Activated T-helper 1 cell treated with anti-CD3 and anti-CD28 coated beads, Interleukin-2, amount 50 U/mL, for 16 hours (primary cell): ENCODE measurements at places on chromosomes 7 and 10.

DNA sequence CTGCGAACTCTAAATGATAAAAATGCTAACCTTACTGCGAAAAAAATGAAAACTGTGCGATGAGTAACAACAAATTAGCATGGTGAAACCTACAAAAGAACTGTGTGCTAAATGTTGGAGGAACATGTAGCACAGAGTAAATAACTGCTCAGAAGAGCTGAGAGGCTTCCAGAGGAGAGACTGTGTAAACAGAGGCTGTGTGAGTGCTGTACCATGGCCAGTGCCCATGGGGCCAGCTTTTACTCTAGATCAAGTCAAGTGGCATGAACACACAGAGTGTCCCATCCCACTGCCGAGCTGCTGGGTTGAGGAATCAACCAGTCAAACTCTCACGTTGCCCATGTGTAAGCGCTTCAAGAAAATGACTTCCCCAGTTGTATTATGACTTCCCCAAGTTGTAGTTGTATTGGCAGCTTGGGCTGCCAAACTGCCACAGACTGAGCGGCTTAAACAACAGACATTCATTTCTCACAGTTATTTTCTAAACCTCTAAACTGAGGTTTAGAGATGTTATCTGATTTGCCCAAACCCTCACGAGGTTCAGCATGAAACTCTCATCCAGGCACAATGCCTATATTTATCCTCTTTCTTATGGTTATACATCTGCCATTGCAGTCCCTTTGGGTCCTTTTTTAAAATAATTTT lies 270.7 kb downstream of the ABCA13 start:
- DNase-seq = no peak

DNA sequence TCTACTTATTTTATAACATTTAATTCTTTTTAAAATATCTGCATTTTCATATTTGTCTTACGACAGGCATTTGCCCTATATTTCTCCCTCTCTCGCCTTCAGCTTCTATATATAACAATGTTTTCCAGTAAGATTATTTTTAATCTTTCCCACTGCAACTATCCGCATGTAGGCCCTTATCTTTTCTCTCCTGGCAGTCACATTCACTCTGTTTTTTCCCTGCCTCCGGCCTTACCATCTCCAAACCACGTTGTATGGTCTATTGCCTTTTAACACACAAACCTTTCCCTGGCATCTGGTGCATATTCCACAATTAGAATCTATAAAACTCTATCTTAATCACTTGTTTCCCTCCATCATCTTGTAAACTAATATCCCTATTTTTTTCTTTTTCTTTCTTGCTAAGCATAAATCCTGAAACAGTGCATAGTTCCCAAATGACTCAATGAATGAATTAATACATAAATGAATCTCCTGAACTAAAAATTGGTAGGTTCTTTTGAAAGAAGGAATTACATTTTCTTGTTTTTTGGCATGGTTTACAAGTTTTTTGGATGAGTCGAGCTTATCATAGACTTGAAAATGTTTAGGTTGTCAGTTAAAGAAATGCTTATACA lies 173.2 kb downstream of the SEMA3A start:
- DNase-seq = no peak

DNA sequence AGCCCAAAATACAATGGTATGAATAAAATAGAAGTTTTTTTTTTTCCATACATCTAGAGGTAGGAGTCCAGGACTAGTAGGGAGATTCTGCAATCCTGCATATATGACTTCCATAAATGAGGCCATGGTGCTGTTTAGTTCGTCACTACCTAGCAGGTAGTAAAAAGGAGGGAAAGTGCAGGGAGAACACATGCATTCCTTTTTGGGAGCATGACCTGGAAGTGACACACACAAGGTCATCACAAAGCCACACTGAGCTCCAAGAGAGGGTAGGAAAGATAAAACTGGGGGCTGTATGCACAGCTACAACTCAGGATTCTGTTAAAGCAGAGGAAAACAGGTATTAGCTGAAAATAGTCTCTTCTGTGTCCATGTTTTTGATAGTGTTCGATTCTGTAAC lies 2.2 kb downstream of the CROT start:
- DNase-seq = no peak

DNA sequence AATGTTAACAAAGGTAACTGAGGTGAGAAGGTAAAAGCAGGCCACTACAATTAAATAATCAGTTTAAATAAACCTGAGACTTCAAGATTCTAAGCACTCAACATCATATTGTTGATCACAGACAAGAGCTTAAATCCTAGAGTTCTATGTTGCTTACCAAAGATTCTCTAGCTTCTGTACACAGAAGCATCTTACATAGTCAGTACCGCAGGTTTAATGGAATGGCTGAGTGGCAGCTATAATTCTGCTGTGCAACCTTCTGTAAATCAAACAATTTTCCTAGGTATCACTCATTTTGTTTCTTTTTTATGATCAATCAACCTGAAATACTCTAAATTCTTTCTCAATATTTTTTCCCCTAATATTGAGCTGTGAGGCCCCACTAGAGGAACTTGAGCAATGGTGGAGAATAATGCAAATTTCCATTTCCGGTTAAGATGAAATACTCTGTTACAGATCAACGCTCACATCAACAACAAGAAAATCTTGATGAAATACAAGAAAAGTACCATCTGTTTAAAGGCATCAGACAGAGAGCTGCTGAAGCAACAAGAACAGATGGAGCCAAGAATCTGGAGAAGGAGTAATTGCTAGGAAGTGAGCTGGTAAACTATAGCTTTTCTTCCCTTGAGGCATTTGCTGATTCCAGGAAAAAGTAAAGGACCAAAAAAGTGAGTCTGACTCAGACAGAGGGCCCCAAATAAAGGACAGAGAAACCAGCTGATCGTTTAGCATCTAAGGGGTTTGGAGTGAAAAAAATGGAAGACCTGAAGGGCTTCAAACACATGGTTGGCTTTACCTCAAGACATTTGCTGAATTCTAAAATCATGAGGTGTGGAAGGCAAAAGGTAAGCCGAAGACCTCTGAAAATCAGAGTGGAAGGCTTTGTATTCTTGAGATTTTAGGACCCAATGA lies 22.6 kb downstream of the PNPLA8 start:
- DNase-seq = no peak

- DNase-seq = no peak
Measured at GRCh38 chr7:99648843-99649242, 31.0 kb downstream of the CYP3A5 start.

- no peak for DNase-seq
Measured at GRCh38 chr7:151449990-151450389, 10.0 kb upstream of the CRYGN start.

GRCh38 chr10:132575320-132576201 lies 38.0 kb downstream of the INPP5A start:
- DNase-seq = no peak

DNA sequence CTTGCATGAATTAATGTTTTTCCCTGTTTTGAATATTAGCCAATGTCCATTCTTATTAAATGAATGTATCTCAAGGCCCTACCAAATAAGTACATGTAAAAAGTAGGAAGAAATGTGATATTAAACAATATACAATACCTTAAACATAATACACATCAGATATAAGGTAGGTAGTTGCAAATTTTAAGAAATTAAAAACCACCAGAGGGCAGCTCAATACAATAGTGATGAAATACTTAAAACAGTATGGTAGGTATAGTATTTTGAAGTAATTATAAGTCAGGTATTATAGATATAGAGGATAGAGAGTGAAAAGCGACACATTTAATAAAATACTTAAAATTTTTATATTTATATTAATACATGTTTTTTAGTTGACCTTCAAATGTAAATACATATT lies 43.6 kb upstream of the CDK14 start:
- DNase-seq = no peak
